T-helper 1 cell (primary cell): ENCODE measurements at places on chromosomes 7 and 10.

GRCh38 chr10:97197030-97197500, 11.3 kb upstream of the SLIT1 start:
- DNase-seq = no peak

GRCh38 chr7:51289623-51290303, 26.8 kb downstream of the COBL start:
- DNase-seq = no peak

DNA sequence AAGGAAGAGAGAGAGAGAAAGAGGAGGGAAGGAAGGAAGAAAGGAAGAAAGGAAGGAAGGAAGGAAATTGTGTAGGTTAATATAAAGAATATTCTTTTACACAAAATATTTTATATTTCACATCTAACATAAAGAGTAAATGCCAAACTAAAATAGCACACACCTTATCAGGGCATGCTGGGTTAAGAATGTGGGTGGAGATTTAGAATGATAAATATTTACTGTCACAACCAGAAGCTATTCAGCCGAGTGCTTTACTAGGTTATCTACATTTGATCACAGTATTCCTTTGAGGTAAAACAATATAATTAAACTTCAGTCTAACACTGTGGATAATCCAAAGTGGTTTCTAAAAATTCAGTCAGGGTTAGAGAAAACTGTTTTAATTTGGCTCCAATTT, 103.3 kb downstream of the SEMA3A start:
- no peak for DNase-seq

GRCh38 chr10:20200758-20201157, 384.5 kb downstream of the PLXDC2 start:
- DNase-seq = no peak

GRCh38 chr7:27605689-27606269, 56.9 kb downstream of the HIBADH start:
- DNase-seq = no peak

- DNase-seq = no peak
Measured at GRCh38 chr10:119401671-119402395, 140.7 kb downstream of the RGS10 start.

DNA sequence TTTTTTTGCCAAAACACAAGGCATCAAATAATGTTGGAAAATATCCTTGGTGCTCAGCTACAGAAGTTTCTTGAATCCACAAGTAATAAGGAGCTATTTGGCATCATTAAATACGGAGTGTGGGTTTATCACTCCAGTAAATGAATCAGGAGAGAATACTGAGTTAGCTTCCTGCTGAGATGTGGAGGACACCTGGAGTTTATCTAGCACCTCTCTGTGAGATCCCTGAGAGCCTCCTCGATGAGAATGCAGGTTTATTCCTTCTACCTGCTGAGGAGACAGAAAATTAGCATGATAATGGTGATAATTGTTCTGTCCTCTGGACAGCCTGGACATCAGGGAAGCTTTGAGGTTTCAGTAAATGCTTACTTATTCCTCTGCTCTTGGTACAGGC, 40.5 kb downstream of the NRG3 start:
- DNase-seq = no peak
